Stimulated activated naive CD8-positive, alpha-beta T cell treated with anti-CD3 and anti-CD28 coated beads, Interleukin-15, Interleukin-2, amounts not matched to agents 100 U/mL and 50 U/mL, for 24 hours (primary cell): ENCODE measurements at places on chromosomes 7 and 10.

GRCh38 chr7:618539-619367 lies 99.1 kb upstream of the PDGFA start:
- DNase-seq, result peak; percentile 65

GRCh38 chr10:60898321-60898720 lies 45.7 kb downstream of the RHOBTB1 start:
- DNase-seq, result no peak

- DNase-seq, result no peak
Observed at GRCh38 chr7:39379416-39379815, 186.8 kb upstream of the YAE1 start.

DNA sequence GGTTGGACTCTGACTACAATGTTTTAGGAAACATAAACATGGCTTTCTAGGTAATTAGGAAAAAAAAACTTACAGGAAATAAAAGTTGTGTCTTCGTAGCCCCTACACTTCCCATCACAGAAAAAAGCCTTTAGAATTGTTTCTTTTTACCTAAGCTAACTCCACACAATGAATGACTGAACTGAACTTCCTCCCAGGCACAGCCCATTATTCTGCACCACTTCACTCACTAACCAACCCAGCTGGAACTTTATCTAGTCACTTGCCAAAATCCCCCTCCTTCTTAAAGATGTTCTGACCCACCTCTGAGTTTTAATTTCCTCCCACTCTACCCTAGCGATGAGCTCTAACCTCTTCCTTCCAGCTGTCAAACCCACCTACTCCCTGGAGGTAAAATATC lies 91.7 kb upstream of the MEOX2 start:
- no peak for DNase-seq

DNA sequence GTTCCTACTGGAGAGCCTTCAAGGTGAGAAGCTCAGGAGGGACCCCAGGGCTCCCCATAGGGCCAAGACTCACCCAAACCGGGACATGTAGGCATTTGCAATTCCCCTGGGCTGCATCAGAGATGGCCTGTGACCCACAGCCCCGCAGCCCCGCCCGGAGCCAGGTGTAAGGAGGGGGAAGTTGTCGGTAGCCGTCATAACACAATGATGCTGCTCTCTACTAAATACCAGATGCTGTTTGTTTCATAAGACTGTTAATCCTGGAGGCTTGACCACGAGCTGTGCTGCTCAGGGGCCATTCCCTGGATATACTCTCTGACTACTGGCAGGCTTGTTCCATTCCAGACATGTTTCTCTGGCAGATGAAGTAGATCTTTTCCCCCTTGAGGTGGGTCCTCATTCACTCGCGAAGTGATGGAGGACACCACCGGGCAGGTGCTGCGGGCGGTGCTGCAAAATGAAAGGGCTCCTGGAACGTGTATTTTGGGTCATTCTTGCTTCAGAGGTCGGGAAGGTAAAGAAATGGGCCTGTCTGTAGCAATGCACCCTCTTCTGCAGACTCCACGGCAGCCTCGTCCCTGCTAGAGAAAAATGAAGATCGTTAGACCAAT lies 61.1 kb downstream of the MKI67 start:
- DNase-seq, result no peak
